SK-N-MC (cell line): ENCODE measurements at places on chromosomes 2 and 18.

GRCh38 chr18:69250305-69251151 lies 150.2 kb upstream of the DOK6 start:
- DNase-seq = peak; percentile 35

- DNase-seq = peak; percentile 51
Measured at GRCh38 chr2:65367524-65367923, 64.9 kb downstream of the SPRED2 start.

DNA sequence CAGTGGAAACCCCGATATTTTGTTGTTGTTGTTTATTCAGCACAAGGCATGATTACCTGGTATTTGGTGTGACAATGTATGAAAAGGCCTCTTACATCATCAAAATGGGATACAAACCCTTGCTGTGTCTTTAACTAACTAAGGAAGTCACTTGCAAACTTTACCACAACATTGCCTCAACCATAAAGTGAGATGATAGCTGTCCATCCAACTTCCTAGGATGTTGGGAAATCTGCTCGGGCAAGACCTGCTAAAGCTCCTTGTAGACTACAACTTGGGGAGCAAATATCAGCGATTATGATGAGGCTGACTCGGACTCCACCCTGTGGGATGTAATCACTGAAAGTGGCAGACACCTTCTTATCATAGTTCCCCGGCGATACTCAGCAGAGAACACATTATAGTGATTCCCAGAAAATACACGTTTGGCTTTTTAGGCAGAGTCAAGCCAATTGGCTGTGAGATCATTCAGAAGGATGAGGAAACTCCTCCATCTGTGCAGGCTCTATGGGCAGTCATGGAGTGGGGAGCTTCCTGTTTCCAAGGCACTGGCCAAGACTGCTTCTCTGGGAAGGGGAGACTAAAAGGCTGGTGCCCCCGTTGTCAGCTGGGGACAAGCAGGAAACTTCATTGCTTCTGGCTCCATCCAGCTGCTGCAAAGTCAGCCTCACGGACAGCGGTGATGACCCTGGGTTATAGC lies 289.0 kb downstream of the RNF144A start:
- DNase-seq = no peak

DNA sequence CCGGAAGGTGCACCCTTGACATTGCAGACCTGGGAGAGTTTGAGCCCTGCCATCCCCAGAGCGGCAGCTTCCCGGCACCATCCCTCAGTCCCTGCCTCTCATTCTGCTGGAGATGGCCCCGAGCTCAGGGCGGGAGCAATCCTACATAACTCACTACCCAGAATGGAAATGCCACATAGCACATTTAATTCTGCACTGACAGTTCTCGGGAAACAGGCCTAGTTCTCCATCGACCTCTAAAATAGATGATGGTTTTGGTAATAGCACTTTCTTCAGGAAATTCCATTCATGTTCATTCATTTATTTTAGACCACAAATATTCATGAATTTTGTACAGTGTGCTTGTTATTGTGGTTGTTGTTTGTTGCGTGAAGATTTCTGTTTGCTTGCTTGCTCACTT lies 92.9 kb upstream of the SLC14A2 start:
- peak; percentile 56 for DNase-seq

GRCh38 chr2:177251165-177251542 lies 13.4 kb downstream of the NFE2L2 start:
- DNase-seq = no peak

GRCh38 chr2:233841183-233841582 lies 13.2 kb downstream of the HJURP start:
- no peak for DNase-seq

- DNase-seq = no peak
Measured at GRCh38 chr2:223585666-223586065, 16.5 kb downstream of the SCG2 start.
